ENCODE measurements at places on chromosomes 2 and 18.

GRCh38 chr2:197920592-197921201 lies 116.3 kb downstream of the PLCL1 start:
- no peak overlapping the region for H3K27ac ChIP-seq
- H3K4me3 ChIP-seq = no peak overlapping the region
- no peaks in the 10 kb centered on the region for H3K36me3 ChIP-seq
- DNase-seq = no peak
- peaks cover 17% of the 10 kb centered on the region for H3K27me3 ChIP-seq

DNA sequence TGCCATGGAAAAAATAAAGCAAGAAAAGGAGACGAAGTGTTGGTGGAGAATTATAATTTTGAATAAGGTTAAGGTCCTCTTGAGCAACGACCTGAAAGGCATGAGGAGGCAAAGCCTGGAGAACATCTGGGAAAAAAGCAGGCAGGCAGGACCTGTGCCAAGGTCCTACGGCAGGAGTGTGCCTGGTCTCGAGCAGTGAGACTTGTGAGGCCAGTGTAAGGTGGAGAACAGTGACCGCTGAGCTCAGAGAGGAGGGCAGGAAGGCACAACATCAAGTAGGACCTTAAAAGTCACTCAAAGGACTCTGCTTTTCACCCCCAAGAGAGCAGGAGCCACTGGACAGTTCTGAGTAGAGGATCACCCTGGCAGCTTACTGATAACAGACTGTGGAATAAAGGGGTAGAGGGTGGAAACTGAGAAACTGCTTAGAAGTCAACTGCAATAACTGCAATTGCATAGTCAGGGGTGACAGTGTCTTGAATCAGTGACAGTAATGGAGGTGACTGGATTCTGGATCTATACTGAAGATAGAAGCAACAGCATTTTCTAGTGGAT lies 3.5 kb downstream of the NOL10 start:
- no peak for DNase-seq
- peaks cover 17% of the 10 kb centered on the region for H3K36me3 ChIP-seq
- H3K27me3 ChIP-seq = no peaks in the 10 kb centered on the region

- H3K27ac ChIP-seq = peak overlapping the region; percentile 63
- peaks cover 5% of the 10 kb centered on the region for H3K36me3 ChIP-seq
- H3K4me3 ChIP-seq = no peak overlapping the region
- peaks cover 35% of the 10 kb centered on the region for H3K4me1 ChIP-seq
- no peaks in the 10 kb centered on the region for H3K27me3 ChIP-seq
These were observed 3.7 kb upstream of the TUBA4B start for GRCh38 chr2:219249203-219249980.

GRCh38 chr2:238948765-238949641 lies 101.1 kb downstream of the TWIST2 start:
- DNase-seq = no peak
- H3K4me3 ChIP-seq = no peak overlapping the region
- H3K4me1 ChIP-seq = peaks cover 46% of the 10 kb centered on the region
- H3K27me3 ChIP-seq = no peaks in the 10 kb centered on the region

DNA sequence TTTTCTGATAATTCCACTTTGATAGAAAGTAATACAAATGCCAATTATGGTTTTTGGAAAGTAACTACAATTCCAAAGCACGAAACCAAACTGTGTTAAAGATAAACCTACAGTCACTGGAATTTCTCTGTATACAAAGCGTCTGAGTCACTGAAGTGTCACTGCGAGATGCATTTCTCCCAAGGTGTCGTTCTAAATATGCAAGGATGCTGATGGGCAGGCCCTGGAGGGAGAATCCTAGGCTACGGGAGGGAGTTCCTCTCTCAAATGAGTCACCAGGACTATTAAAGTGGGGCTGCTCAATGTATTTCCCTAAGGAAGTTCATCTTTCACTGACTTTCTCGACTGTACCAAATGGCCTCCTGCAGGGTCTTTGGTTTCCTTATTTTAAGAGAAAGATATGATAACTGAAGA lies 163.8 kb upstream of the STK17B start:
- no peak for DNase-seq
- no peaks in the 10 kb centered on the region for H3K27me3 ChIP-seq
- H3K27ac ChIP-seq = no peak overlapping the region
- no peaks in the 10 kb centered on the region for H3K36me3 ChIP-seq
- no peak overlapping the region for H3K4me3 ChIP-seq

GRCh38 chr2:88751768-88752167 lies 60.3 kb downstream of the RPIA start:
- DNase-seq = no peak
- peaks cover 4% of the 10 kb centered on the region for H3K36me3 ChIP-seq
- H3K27ac ChIP-seq = no peak overlapping the region
- no peaks in the 10 kb centered on the region for H3K27me3 ChIP-seq
- no peak overlapping the region for H3K4me3 ChIP-seq

DNA sequence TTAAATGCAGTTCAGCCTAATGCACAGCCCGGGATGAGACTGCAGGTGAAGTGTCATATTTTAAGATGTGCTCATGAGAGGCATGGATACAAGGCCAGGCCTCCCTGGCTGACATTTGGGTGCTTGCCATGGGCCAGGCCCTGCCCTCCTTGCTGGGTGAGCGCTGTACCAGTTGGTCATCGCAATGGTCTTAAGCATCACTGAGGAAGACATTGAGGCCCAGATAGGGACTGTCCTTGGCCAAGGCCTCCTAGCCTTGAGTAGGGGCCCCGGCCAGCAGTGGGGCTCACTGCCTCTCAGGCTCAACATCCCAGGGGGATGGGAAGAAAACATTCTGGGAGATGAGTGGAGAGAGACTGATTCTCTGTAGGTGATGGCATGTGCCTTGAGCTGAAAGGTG lies 184.3 kb downstream of the SH3RF3 start:
- H3K36me3 ChIP-seq = no peaks in the 10 kb centered on the region
- no peaks in the 10 kb centered on the region for H3K27me3 ChIP-seq
- H3K27ac ChIP-seq = no peak overlapping the region
- no peaks in the 10 kb centered on the region for H3K4me1 ChIP-seq
- H3K4me3 ChIP-seq = no peak overlapping the region

DNA sequence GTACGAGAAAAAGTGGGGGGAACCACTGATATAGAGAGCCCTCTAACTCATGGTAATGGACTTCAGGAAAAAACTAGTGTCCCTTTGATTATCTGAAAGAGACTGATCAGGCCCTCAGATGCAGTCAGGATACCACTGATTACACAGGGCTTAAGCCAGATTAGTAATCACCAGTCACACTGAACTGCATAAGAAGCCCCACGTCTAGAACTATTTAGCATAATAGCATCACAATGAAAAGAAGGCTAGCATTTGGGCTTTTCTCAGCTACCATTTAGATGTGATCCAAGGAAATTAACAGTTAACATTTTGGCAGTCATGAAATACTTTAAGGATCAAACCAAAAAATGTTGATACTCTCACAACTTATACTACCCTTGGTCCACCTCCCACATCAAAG lies 813.1 kb upstream of the POU3F3 start:
- no peak overlapping the region for H3K27ac ChIP-seq
- no peaks in the 10 kb centered on the region for H3K27me3 ChIP-seq
- no peaks in the 10 kb centered on the region for H3K36me3 ChIP-seq
- no peaks in the 10 kb centered on the region for H3K4me1 ChIP-seq
